ENCODE measurements at places on chromosomes 1 and 21. TPM values are rescaled to one million over a fixed set of nuclear protein-coding genes. Genes with fewer than 3 reads are reported as not detected.

Gene CTSE
- total RNA-seq = not detected

Gene FMOD
- total RNA-seq = not detected

Gene SPTA1
- not detected for total RNA-seq

Gene HPDL
- 134 TPM for total RNA-seq

GRCh38 chr1:198892065-198892464 is 253.2 kb downstream of the PTPRC start:
- DNase-seq = no peak

- DNase-seq = no peak
These were observed 27.9 kb downstream of the ZBED6 start for GRCh38 chr1:203823306-203823705.

Gene MYOM3
- total RNA-seq = 0.11 TPM

DNA sequence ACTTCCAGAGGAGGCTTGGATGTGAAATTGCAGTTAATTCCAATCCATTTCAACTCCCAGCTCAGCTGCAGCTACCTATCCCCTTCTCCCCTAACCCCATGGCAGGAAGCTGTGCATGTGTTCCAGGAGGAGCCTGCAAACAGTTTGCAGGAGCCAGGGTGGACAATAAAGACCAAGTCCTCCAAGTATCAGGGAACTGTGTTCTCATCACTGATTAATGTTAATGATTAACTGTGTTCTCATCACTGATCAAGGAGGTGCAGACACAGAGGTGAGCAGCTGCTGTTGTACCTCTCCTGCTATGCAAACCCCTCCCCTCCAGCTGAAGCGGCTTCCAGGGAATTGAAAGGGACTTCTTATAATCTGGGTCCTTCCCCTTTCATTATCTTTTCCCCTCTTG is 19.2 kb downstream of the CLDN19 start:
- DNase-seq = no peak

Gene AIRE
- total RNA-seq = 0.31 TPM

DNA sequence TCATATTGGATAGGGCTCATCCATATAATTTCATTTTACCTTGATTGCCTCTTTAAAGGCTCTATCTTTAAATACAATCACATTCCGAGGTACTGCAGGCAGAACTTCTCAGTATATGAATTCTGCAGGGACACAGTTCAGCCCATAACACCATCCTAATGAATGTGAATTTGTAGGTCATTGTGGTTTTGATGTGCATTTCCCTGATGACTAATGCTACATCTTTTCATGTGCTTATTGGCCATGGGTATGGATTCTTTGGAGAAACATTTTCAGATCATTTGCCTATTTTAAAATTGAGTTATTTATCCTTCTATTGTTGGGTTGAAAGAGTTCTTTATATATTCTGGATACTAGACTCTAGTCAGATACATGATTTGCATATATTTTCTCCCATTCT is 9.6 kb upstream of the RPS6KC1 start:
- no peak for DNase-seq

- DNase-seq = no peak
These were observed 48.2 kb downstream of the IL12RB2 start for GRCh38 chr1:67355745-67356424.

All from H7 (cell line).